ENCODE measurements at places on chromosomes 5 and 9.

GRCh38 chr9:20208961-20209371 lies 413.3 kb downstream of the MLLT3 start:
- DNase-seq = no peak

DNA sequence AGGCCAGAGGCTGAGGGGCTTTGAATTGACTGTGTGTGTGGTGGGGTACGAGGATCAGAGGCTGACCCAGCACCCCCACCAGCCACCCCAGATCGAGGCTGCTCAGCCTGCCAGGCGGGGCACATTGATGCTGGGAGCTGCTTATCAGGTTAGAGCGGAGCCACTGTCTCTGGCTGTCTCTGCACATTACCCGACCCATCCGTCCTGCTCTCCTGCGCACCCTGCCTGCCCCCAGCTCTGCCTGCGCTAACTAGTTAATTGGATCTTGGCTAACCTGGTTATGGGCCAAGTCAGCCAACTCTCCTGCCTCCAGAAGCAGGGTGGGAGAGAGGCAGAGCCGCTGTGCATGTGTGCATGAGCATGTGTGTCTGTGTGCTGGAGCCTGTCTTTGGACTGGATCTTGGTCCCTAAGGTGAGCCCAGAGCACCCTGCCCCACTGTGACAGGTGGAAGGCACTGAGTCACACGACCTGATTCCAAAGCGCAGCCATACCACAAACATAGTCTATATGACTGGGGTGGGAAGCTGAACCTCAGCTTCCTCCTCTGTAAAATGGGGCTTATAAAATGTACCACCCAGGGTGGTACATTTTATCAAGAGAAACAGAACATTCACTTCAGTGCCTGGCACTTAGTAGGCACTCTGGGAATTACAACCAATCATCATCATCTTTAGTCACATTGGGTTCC lies 39.7 kb downstream of the PCDH1 start:
- no peak for DNase-seq

- DNase-seq = peak; percentile 10
Measured at GRCh38 chr5:57494104-57495098, 11.8 kb upstream of the ACTBL2 start.

DNA sequence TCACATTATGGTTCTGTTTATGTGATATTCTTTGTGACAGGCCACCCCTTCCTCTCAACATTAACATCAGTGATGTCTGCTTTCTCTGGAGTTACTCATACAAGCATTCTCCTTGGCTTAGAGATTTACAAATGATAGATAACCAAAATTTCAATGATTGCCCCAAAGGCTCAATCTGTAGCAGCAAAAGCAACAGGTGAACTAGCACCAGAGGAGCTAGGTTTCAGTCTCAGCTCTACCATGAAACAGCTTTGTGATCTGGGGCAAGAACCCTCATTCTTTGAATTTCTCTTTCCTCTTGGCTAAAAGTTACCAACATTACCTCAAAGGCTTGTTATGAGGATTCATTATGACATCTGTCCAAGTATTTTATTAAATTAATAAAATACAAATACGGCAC lies 120.5 kb downstream of the PPP2R2B start:
- DNase-seq = no peak

DNA sequence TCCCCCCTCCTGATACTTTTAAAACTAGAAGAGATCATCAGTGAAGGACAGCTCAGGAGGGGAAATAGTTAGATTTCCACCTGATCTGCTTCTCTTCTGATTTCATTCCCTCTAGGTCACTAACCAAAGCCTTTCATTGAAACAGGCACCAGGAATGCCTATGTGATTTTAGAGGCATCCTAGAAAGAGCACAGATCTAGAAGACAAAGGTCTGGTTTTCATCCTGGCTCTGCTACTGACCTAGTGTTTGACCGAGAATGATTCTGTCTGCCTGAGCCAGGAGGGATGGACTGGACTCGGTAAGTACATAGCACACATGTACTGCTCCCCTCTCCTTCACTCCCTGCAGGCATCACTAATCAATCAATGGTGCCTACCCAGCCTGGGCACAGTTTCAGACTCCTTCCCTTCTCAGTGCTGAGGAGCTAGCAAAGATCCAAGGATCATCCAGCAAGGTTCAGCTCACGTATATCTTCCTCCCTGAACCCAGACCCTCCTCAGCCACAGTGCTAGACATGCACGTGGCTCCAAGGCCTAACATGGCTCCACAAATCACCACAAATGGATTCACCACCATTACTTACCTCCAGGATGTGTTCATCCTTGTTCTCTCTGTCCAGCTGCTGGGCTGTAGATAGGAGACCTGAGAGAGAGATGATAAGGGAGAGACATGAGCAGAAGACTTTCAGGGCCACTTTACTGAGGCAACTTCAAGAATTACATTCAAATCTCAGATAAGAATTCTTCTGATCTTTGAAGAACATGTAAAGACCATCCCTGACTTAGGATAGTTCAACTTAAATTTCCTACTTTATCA lies 35.2 kb downstream of the FAT2 start:
- no peak for DNase-seq

DNA sequence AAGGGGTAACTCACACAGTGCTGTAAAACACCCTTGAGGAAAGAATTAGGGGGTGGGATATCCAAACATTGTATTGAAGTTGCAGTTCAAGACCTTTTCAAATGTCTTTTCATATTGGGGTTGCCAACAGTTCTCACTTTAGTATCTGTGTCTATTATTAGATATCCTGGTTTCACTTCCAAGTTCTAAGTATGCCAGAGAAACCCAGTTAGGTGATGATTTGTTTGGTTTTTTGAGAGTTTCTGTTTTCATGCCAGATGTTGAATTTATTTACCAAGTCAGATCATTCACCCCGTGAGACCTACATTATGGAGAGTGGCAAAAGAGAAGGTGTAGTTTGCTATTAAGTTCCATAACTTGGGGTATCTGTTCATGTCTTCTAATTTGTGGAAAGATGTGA lies 64.5 kb downstream of the C9orf152 start:
- DNase-seq = no peak

GRCh38 chr9:32886021-32886420 lies 102.7 kb downstream of the TMEM215 start:
- DNase-seq = no peak

DNA sequence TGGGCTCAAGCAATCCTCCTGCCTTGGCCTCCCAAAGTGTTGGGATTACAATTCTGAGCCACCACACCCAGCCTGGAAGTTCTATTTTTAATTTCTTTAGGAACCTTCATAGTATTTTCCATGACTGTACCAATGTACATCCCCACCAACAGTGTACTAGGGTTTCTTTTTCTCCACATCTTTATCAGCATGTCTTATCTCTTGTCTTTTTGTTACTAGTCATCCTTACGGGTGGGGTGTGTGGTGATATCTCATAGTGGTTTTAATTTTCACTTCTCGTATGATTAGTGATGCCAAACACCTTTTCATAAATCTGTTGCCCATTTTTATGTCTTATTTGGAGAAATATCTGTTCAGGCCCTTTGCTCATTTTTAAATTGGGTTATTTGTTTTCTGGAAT lies 123.0 kb upstream of the MEF2C start:
- DNase-seq = no peak

- no peak for DNase-seq
Measured at GRCh38 chr5:146203872-146204192, 427 bp downstream of the RBM27 start.

GRCh38 chr5:157143127-157143971 lies 684 bp upstream of the MED7 start:
- no peak for DNase-seq

DNA sequence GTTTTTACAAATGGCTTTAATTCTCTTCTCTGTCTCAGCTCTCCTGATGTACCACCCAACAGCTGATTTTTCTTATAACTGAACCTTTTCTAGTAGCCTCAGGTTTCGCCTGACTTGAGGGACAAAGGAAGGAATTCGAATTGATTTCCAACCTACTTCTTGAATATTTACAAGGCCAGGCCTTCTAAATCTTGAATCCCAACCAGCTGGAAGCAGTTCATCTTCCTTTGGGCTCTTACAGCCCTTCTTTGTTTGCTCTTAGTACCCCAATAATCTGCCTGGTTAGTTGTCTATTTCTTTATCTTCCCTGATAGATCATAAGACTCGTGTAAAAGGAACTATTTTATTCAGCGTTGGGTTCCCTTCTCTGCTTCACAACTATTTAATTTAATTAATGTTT lies 95.9 kb downstream of the NLN start:
- DNase-seq = no peak

DNA sequence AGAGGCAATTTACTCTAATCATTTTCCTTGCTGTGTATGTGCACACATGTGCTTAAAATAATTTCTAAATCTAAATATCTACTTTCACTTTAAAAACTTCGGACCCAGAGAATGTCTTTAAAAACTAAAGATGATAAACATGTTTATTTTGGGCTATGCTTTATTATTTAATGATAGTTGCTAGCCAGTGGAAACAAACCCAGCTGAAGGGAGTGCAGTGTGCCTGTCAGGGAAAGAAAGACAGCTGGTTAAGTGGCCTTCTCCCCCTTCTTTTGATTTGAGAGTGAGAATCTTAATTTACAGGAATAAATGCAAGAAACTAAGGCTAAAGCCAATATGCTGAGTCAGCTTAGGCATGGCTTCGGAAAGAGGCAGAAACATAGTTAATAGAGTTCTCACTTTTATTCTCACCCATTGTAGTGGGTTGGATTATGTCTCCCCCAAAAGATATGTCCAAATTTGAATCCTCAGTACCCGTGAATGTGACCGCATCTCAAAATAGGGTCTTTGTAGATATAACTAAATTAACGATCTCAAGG lies 111.4 kb downstream of the DCP2 start:
- no peak for DNase-seq

DNA sequence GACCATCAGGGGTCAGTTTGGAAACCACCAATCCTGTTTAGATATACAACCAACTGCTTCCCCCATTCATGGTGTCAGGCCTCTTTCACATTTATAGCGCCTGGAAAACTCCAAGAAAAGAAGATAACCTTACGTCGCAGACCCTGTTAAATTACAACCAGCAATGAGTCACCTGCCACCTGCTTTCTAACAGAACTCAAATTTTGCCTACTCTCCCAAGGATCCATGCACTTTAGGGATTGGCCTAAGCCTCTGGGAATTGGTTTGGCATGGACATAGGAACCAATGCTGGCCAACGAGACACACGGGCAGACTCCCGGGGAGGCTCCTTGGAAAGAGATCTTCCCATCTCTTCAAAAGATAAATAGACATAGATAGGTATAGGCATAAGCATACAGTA lies 87.0 kb downstream of the FEM1C start:
- DNase-seq = no peak

DNA sequence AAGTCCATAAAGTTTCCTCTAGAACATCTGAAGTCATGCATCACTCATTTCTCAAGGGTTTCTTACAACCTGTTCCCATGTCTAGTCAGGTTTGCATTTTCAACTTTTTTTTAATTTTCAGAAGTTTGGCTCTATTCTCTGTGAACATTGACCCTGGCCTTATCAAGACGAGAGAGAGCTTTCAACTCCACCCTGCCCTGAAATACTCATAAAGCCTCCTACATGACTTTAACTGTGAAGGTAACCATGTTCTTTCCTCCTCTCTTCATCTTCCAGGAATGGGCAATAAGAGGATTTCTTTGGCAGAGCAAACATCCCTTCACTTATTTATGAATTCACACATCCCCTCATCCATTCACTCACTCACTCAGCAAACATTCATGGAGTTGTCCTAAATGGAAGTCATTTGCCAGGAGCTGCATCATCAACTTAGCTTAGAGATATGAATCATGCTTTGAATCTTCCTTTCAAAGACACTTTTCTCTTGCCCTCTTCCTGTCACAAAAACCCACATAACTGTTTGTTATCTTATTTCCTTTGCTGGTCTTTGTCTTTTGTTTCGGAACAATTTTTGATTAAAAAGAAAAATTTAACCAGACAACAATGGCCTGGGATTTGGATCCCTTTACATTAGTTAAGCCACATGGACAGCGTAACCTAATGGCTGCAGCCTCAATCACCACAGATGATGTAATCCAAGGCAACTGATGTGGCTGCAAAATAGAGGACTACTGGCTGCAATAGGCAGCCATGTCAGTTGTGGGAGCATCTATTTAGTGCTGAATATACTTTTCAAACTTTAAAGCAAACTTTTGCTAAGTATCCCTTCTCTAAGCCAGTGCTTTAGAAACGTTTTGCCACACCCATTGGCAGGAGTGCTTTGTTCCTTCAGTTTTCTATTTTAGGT lies 43.0 kb upstream of the GNAQ start:
- no peak for DNase-seq

- DNase-seq = no peak
Measured at GRCh38 chr5:32329395-32329834, 16.7 kb upstream of the MTMR12 start.

- DNase-seq = no peak
Measured at GRCh38 chr9:85443190-85443598, 298.6 kb downstream of the AGTPBP1 start.

- no peak for DNase-seq
Measured at GRCh38 chr5:178496642-178497041, 93.6 kb downstream of the COL23A1 start.

DNA sequence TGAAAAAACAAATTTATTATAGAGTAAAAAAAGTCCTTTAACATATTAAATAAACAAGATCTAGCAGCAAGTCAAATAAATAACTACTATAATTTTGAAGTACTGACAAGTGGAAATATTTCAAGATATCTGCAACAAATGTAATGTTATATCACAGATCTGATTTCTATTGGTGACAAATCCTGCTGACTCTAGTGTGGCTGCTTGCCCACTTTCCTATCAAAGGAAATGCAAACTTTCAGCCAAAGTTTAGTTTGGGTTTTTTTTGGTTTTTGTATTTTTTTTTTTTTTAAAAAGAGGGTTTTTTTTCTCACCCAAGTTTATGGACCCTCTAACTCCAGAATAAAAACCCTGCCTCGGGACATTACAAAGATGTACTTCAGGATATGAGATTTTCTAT lies 12.9 kb downstream of the ADRA1B start:
- no peak for DNase-seq

DNA sequence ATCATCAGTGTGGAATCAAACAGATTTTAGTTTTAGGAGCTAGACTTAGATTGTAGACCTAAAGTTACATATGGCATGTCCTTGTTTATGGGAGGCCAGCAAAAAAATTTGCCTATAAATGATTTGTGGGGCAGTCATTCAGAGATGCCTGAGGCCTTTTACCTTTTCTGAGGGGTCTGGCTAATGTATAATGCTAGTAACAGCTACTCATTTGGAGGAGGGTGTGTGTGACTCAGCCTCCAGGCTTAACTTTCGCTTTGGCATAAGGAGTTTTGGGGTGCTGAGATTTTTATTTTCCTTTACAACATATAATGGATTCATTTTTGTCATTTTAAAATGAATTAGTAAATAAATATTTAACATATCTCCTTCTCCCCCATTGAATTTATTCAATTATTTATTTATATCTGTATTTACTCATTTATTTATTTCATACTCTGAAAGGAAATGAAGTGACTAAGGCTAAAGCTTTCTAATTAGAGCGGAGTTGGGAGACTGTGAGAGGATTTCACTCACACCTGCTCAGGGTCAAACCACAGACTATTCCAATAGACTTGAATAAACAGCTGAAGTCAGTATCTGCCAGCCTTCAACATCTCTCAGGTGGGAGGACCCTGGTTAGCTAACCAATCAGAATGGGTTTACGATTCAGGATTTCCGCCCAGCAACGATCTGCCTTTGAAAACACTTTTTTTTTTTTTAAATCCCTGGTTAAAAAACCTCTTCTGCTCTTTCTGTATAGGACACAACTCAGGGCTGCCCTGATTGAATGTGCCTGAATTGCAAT lies 487.5 kb upstream of the SGCD start:
- no peak for DNase-seq
